ENCODE measurements at places on chromosomes 6 and 20. TPM values are rescaled to one million over a fixed set of nuclear protein-coding genes. Genes with fewer than 3 reads are reported as not detected.

EFCAB8 gene
- total RNA-seq = under 0.01 TPM

TREM2 gene
- total RNA-seq = not detected

PRRC2A gene
- total RNA-seq = 56.6 TPM

TP53TG5 gene
- not detected for total RNA-seq

LGSN gene
- not detected for total RNA-seq

TRAPPC3L gene
- under 0.01 TPM for total RNA-seq

FAM209B gene
- total RNA-seq = not detected

C4A gene
- total RNA-seq = 1.5 TPM

CCN2 gene
- 504 TPM for total RNA-seq
